ENCODE measurements at places on chromosomes 2 and 18.

DNA sequence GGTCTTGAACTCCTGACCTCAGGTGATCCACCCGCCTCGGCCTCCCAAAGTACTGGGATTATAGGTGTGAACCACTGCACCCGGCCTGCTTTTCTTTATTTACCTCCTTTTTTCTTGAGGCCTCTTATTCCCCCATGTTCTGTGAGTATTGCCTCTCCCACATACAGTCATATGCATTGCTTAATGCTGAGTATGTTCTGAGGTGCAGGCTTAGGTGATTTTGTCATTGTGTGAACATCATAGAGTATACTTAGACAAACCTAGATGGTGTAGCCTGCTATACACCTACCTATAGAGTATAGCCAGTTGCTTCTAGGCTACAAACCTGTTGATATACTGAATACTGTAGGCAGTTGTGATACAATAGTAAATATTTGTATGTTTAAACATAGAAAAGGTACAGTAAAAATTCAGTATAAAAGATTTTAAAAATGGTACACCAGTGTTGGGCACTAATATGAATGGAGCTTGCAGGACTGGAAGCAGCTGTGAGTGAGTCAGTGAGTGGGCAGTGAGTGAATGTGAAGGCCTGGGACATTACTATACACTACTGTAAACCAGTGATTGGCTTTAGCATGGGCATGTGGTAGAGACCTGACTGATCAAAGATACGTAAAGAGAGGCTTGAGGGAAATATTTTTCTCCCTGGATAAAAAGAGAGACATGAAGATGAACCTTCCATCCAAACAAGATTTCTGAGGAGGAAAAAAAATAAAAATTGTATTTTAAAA is 17.6 kb downstream of the SLC39A10 start:
- no peak for DNase-seq

- no peak for DNase-seq
These were observed 124.3 kb downstream of the DHRS9 start for GRCh38 chr2:169193618-169194017.

- DNase-seq = no peak
These were observed 836 bp downstream of the ANKRD12 start for GRCh38 chr18:9137168-9138066.

GRCh38 chr2:85302121-85302520 is 25.7 kb downstream of the TGOLN2 start:
- DNase-seq = no peak

DNA sequence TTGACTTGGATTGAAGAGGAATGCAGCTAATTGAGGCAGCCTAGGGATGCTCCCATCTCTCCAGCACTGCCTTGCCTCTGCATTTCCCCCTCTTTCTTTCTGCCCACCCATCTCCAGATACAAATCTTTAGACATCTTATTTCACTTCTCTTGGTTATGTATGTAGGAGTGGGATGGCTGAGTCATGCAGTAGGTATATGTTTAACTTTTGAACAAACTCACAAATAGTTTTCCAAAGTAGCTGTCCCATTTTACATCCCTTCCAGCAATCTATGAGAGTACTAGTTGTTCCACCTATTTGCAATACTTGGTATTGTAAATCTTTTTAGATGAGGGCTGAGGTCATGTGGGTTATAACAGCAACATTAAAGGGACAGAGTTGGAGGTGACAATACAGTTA is 329.9 kb downstream of the DYSF start:
- no peak for DNase-seq

GRCh38 chr18:22132258-22132657 is 37.1 kb upstream of the GATA6 start:
- no peak for DNase-seq

DNA sequence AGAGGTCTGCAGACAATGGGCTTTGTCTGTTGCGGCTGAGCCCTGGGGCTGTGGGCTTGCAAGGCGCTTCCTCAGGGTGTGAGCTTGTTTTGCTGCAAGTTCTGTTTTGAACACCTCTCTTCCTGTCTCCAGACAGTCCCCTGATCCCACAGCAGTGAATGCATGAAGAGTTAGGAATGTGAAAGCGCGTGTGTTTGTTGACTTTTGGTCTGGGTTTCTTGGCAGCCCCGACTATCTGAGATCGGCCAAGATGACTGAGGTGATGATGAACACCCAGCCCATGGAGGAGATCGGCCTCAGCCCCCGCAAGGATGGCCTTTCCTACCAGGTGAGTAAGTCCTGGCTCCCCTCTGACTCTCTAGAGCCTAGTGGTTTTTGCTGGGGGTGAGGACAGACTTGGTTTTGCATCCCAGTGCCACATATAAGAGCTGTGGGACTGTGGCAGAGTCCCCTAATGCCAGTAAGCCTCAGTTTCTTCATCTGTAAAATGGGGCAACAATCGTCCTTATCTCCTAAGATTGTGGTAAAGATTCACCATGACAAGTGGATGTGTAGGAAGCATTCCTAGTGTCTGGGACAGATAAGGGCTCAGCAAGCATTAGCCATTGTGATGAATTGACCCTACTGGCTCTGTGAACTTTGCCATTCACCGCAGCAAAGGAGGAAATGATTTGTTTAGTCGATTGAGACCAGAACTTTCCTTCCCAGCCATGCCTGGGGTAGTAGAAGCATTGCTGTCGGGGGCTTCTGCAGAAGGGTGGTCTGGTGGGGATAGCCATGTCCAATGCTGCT is 3.0 kb downstream of the LBH start:
- DNase-seq = no peak

DNA sequence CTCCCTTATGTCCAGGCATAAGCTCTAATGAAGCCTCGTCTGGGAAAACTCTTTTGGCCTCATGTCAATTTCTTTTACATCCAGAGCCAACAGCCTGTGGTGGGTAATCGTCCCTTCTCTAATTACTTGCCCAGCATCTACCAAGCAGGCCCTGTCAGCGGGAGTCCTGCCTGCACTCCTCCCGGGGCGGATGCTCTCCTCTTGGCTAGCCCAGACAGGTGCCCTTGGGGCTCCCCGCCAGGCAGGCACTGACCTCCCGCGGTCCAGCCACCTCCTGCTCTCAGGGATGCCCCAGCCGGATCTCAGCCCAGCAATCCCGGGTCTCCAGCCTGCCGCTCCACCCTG is 74.2 kb downstream of the NCAPH start:
- DNase-seq = no peak

GRCh38 chr2:169462896-169463695 is 16.2 kb upstream of the BBS5 start:
- no peak for DNase-seq

- no peak for DNase-seq
These were observed 93.4 kb upstream of the SIX2 start for GRCh38 chr2:45102579-45103117.

DNA sequence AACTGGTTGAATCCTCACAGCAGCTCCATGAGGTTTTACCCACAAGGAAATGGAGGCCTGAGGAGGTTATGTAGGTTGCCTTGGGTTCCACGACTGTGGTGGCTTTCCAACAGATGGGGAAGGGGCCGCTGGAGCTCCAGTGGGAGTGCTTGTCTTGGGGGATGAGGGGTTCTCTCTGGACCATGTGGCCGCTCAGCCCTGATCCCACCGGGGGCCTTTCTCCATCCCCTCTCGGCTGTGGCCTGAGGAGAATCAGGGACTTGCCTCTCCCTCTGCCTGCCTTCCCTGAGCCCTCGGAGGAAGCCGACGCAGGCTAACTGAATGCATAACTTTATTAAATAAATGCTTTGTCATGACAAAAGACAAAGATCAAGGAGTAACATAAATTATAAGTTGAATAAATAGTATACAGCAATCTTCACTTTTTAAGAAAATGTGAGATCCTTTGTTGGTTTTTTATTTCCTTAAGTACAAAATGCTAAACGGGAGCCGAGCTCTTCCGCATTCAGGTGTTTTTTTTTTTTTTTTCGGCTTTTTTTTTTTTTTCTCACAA is 23.5 kb downstream of the IGFBP5 start:
- no peak for DNase-seq

Measured in stimulated activated CD4-positive, alpha-beta T cell treated with anti-CD3 and anti-CD28 coated beads, Interleukin-1b, Interleukin-23, amount 100 ng/mL, for 1 hour (primary cell).